Large intestine (tissue), 12 donors: ENCODE measurements at places on chromosomes 2 and 18. TPM values are rescaled to one million over a fixed set of nuclear protein-coding genes. Genes with fewer than 3 reads are reported as not detected.

Gene PLA2R1
- 18.4 TPM for polyA plus RNA-seq

Gene OTX1
- polyA plus RNA-seq, result 0.04 TPM

- no peak for DNase-seq
- H3K4me1 ChIP-seq, result peaks cover 9% of the 10 kb centered on the region
- no peaks in the 10 kb centered on the region for H3K36me3 ChIP-seq
- no peak overlapping the region for H3K4me3 ChIP-seq
- no peak overlapping the region for H3K27ac ChIP-seq
- H3K27me3 ChIP-seq, result no peaks in the 10 kb centered on the region
These were observed 128.0 kb upstream of the MSH6 start for GRCh38 chr2:47654790-47655562.

DNA sequence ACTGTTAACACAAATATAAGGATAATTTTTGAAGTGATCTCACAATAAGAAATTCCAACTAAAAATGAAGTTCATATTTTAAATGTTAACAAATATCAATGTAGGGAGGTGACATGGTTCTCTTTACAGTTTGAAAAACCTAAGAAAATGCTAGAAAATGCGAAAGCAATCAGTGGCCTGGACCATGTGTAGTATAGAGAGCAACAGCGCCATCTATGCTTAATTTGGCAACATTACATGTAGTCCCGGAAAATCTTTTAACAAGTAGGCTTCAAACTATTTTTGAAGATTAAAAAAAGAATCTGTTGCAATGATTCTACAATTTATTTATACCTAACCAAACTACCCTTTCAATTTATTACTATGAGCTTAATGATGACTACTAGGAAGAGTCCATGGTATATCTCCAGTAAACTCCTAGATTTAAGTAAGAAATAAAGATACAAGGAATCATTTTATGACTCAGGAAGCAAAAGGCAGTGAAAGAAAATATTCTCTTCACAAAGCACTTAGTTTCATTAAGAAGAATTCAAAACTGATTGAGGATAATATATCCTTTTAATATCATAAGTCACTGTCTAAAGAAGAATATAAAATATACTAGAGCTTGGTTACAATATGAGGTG lies 33.3 kb downstream of the NDUFA10 start:
- H3K27me3 ChIP-seq, result no peaks in the 10 kb centered on the region
- H3K27ac ChIP-seq, result no peak overlapping the region
- no peaks in the 10 kb centered on the region for H3K4me1 ChIP-seq
- peaks cover 52% of the 10 kb centered on the region for H3K36me3 ChIP-seq
- DNase-seq, result peak; percentile 17

DNA sequence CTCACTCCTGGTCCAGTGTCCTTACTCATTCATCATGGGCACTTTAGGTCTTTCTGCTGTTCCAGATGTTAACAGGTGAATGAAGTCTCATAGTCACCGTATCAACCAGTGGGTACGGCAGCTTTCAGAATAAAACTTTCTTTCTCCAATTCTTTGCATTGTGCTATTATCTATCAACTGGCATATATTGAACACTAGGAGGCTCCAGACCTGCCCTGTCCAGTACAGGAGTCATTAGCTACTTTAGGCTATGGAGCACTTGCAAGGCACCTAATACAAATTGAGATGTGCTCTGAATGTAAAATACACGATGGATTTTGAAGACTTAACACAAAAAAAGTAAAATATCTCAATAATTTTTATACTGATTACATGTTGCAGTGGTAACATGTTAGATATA lies 43.2 kb upstream of the NEB start:
- no peak overlapping the region for H3K27ac ChIP-seq
- H3K4me1 ChIP-seq, result no peaks in the 10 kb centered on the region
- DNase-seq, result no peak
- peaks cover 19% of the 10 kb centered on the region for H3K36me3 ChIP-seq

GRCh38 chr2:238582159-238582558 lies 155.4 kb downstream of the ASB1 start:
- DNase-seq, result no peak
- H3K36me3 ChIP-seq, result no peaks in the 10 kb centered on the region
- H3K27ac ChIP-seq, result no peak overlapping the region
- no peaks in the 10 kb centered on the region for H3K27me3 ChIP-seq
- H3K4me1 ChIP-seq, result no peaks in the 10 kb centered on the region
- H3K4me3 ChIP-seq, result no peak overlapping the region

Gene ZBTB14
- polyA plus RNA-seq, result 13.4 TPM

Gene TXNDC2
- 0.03 TPM for polyA plus RNA-seq

GRCh38 chr2:28735511-28735910 lies 16.1 kb upstream of the PPP1CB start:
- no peak overlapping the region for H3K27ac ChIP-seq
- H3K27me3 ChIP-seq, result no peaks in the 10 kb centered on the region
- no peaks in the 10 kb centered on the region for H3K4me1 ChIP-seq
- no peaks in the 10 kb centered on the region for H3K36me3 ChIP-seq

Gene FSHR
- not detected for polyA plus RNA-seq

DNA sequence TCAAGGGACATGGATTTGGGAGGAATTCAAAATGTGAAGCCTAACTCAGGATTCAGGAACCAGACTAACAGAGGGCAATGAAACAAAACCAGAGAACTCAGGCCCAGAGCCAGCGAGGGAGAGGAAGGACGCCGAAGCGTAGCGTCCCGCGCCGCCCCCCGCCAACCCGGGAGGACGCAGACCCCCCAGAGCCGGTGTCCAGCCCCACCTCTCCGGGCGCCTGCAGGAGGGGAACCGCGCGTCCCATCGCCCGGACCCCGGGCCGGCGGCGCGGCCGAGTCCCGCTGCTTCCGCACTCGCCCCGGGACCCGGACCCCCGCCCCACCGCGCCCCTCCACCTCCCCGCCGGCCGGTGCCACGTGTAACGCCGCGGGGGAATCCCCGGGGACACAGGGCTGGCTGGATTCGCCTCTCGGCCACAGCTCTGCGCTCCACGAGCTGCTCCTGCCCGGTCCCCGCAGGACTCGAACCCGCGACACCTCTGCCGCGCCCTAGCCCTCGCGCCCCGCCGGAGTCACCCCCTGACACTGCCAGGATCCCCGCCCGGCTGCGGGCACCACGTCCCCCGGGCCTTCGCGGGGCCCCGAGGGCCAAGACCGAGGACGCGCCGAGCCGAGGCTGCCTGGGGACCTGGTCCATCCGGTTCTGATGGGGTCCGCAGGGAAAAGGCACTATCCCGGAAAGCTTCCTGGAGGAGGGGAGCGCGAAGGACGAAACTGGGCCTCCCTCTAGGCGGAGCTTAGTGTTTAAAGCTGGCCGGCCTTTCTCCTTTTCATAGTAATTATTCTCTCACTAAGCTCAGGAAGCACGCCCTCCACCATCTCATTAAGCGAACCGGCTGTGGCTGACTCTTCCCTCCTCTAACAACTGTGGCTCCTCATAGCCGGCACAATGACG lies 40.4 kb upstream of the FAM124B start:
- peaks cover 12% of the 10 kb centered on the region for H3K27me3 ChIP-seq
- H3K27ac ChIP-seq, result no peak overlapping the region
- H3K36me3 ChIP-seq, result no peaks in the 10 kb centered on the region
- peak; percentile 44 for DNase-seq

Gene LRPPRC
- 89.1 TPM for polyA plus RNA-seq

DNA sequence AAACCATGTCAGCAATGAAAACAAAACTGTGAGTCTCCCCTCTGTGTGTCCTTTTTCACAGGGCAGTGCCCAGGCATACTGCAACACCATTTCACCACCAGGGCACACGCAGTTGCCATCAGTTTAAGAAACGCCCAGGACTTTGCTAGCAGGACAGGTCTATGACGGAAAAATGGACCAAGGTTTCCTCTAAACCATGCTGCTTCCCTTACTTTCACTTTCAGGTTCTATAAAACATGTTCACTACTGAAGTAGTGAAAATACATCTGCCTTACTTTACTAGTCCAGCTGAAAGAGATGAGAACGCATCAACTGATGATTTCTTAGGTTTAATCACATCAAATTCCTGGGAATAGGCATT lies 110.5 kb downstream of the TCF4 start:
- peak overlapping the region; percentile 36 for H3K27ac ChIP-seq
- H3K4me3 ChIP-seq, result peak overlapping the region; percentile 20
- no peaks in the 10 kb centered on the region for H3K27me3 ChIP-seq
- no peaks in the 10 kb centered on the region for H3K36me3 ChIP-seq
- H3K4me1 ChIP-seq, result no peaks in the 10 kb centered on the region

DNA sequence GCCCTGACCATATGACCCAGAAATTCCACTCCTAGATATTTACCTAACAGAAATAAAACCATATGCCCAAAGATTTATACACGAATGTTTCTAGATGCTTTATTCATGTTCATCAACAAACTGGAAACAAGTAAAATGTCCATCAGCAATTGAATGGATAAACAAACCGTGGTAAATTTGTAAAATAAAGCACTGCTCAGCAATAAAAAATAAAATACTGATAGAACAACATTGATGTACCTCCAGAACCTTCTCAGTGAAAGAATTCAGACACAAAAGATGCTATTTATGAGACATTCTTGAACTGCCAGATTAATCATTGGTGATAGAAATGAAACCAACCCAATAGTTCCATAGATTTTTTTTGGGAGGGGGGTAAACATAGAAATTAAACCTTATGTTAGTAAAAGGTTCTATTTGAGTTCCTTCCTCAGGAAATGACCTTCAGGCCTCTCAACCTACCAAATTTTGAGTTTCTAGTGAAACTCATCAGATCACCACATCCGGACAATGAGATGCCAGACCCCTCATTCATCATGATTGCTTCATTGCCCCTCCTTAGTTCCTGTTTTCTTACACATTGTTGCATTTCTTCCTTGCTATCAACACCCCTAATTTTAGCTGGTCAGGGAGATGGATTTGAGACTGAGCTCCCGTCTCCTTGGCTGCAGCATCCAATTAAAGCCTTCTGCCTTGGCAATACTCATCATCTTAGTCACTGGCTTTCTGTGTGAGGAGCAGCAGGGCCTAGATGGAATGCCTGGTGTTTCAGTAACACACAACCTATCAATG lies 203.5 kb downstream of the LPIN1 start:
- no peaks in the 10 kb centered on the region for H3K4me1 ChIP-seq
- no peaks in the 10 kb centered on the region for H3K27me3 ChIP-seq
- no peak for DNase-seq
- no peak overlapping the region for H3K27ac ChIP-seq
- H3K4me3 ChIP-seq, result no peak overlapping the region

Gene KYNU
- 3.1 TPM for polyA plus RNA-seq

- DNase-seq, result peak; percentile 100
- H3K4me3 ChIP-seq, result peak overlapping the region; percentile 96
- H3K4me1 ChIP-seq, result peaks cover 19% of the 10 kb centered on the region
- H3K36me3 ChIP-seq, result peaks cover 13% of the 10 kb centered on the region
- H3K27ac ChIP-seq, result peak overlapping the region; percentile 95
These were observed 695 bp upstream of the CTDP1 start for GRCh38 chr18:79678665-79679551.

Gene NRP2
- polyA plus RNA-seq, result 37.2 TPM

Gene MPPE1
- 37.3 TPM for polyA plus RNA-seq

DNA sequence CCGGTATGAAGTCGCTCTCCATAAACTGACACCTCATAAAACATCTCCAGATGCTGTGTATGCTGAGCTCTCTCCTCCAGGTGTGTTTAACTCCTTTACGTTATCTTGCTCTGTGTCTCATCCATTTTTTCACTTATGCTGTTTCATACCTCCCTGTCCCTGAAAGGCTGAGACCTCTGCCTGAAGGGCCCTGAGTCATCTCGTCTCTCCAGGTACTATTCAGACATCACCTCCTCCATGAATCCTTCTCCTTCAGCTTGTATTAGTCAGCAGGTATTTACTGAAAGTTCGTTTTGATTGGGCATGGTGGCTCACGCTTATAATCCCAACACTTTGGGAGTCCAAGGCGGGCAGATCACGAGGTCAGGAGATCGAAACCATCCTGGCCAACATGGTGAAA lies 244.5 kb upstream of the EPHA4 start:
- H3K36me3 ChIP-seq, result no peaks in the 10 kb centered on the region
- no peak overlapping the region for H3K4me3 ChIP-seq
- H3K27ac ChIP-seq, result no peak overlapping the region
- DNase-seq, result no peak

- H3K36me3 ChIP-seq, result no peaks in the 10 kb centered on the region
- H3K4me1 ChIP-seq, result no peaks in the 10 kb centered on the region
- no peak overlapping the region for H3K27ac ChIP-seq
- no peak overlapping the region for H3K4me3 ChIP-seq
These were observed 169.9 kb downstream of the BCL11A start for GRCh38 chr2:60383401-60384143.

Gene FHOD3
- polyA plus RNA-seq, result 10.5 TPM

DNA sequence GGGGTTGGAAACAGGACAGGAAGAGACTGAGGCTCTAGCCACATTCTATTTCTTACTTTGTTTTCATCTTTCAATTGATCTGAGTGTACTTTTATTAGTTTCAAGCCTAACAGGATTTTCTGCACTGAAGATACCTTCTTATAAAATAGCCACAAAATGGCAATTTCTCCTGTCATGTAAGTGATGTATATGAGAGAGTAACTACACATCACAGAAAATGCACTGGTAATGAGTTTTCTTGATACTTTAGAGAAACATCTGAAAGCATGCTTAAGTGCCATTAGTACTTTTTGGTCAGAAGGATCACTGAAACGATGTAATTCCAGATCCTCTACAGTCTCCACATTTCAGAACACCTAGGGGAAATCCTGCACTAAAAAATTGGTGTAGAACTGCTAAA lies 104.8 kb downstream of the CABYR start:
- H3K4me3 ChIP-seq, result no peak overlapping the region
- no peak for DNase-seq
- H3K27ac ChIP-seq, result no peak overlapping the region
- H3K27me3 ChIP-seq, result no peaks in the 10 kb centered on the region
- H3K4me1 ChIP-seq, result no peaks in the 10 kb centered on the region
- no peaks in the 10 kb centered on the region for H3K36me3 ChIP-seq

- no peaks in the 10 kb centered on the region for H3K27me3 ChIP-seq
- no peak for DNase-seq
These were observed 169.7 kb downstream of the CDCA7 start for GRCh38 chr2:173524256-173524955.

Gene GCG
- 83.8 TPM for polyA plus RNA-seq

- no peak for DNase-seq
- H3K27ac ChIP-seq, result no peak overlapping the region
- H3K27me3 ChIP-seq, result no peaks in the 10 kb centered on the region
These were observed 17.0 kb upstream of the HPCAL1 start for GRCh38 chr2:10285556-10286198.

GRCh38 chr18:5073026-5073944 lies 123.8 kb downstream of the AKAIN1 start:
- H3K27ac ChIP-seq, result no peak overlapping the region
- DNase-seq, result no peak
- no peaks in the 10 kb centered on the region for H3K27me3 ChIP-seq
- no peak overlapping the region for H3K4me3 ChIP-seq
- no peaks in the 10 kb centered on the region for H3K36me3 ChIP-seq

DNA sequence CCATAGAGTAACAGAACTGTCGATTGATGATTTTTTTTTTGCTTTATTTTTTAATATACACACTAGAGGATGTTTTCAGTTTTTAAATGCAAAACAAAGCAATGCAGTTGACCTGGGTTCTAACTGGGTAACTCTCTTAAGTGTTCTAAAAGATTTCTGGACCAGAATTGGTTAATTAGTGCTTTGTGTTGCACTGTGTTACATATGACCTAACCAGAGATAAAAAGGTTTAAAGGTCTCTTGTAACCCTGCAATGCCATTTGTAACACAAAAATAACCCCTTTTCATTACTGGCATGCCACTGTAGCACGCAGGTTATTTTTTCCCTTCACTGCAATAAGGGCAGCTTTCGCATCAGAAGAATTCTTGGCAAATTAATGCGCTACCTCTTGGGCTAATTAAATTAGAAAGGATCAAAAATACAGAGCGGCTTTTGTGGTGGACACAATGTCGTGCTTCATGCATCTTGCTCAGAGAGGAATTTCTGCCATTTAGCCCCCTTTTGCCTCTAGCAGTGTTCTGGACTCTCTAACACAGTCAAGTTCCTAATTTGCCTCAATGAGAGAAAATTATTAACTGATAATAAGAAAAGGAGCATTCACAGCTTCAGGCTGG lies 250.8 kb upstream of the ZEB2 start:
- no peak overlapping the region for H3K27ac ChIP-seq
- H3K4me1 ChIP-seq, result peaks cover 4% of the 10 kb centered on the region
- H3K4me3 ChIP-seq, result no peak overlapping the region
- no peaks in the 10 kb centered on the region for H3K27me3 ChIP-seq
- H3K36me3 ChIP-seq, result no peaks in the 10 kb centered on the region
